ENCODE measurements at places on chromosomes 1 and 21. TPM values are rescaled to one million over a fixed set of nuclear protein-coding genes. Genes with fewer than 3 reads are reported as not detected.

The SLAMF8 gene
- 0.17 TPM for total RNA-seq

The RGS18 gene
- 1.5 TPM for total RNA-seq

The TAF12 gene
- total RNA-seq = 41.4 TPM

The CLCN6 gene
- total RNA-seq = 17.1 TPM

The TDRD10 gene
- total RNA-seq = 1.4 TPM

The S100A16 gene
- 46.0 TPM for total RNA-seq
